ENCODE measurements at places on chromosomes 6 and 20. TPM values are rescaled to one million over a fixed set of nuclear protein-coding genes. Genes with fewer than 3 reads are reported as not detected.
A peak's percentile ranks its signal among the peaks of the same experiment; 100 is the strongest.

DNA sequence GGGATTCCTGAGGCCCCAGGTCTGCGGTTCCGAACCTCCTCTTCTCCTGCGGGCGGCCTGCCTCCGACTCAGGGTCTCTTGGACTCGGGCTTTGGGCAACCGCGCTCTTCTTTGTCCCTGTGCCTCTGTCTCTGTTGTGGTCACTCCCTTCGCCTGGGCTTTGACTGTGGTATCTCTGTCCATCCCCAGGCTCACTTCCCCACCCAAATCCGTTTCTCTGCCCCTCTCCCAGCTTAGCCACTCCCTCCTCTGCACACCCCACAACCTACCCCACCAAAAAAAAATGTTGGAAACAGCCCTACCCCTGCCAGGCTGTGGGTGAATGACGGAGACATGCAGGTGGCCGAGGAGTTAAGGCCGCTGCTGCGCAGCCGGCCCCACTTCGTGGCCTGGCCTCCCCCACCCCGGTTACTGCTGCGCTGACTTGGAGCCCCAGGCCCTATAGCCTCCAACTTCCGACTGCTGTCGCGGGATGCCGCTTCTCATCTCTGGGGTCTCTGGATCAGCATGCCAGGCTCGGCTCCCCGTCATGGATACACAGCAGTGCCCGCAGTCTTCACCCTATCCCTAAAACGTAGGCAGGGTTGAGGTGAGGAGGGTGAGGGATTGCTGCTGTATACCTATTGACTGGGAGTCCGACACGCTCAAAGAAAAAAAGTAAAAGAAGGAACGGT, 2.7 kb upstream of the MAFB start:
- no peak overlapping the region for H3K27ac ChIP-seq
- H3K4me1 ChIP-seq = peaks cover 23% of the 10 kb centered on the region
- H3K36me3 ChIP-seq = no peaks in the 10 kb centered on the region
- no peak overlapping the region for H3K4me3 ChIP-seq
- DNase-seq = no peak
- no peaks in the 10 kb centered on the region for H3K27me3 ChIP-seq

- H3K27ac ChIP-seq = no peak overlapping the region
- DNase-seq = no peak
- no peak overlapping the region for H3K4me3 ChIP-seq
- H3K27me3 ChIP-seq = no peaks in the 10 kb centered on the region
- no peaks in the 10 kb centered on the region for H3K4me1 ChIP-seq
These were observed 158.6 kb downstream of the GJA1 start for GRCh38 chr6:121594053-121594452.

DNA sequence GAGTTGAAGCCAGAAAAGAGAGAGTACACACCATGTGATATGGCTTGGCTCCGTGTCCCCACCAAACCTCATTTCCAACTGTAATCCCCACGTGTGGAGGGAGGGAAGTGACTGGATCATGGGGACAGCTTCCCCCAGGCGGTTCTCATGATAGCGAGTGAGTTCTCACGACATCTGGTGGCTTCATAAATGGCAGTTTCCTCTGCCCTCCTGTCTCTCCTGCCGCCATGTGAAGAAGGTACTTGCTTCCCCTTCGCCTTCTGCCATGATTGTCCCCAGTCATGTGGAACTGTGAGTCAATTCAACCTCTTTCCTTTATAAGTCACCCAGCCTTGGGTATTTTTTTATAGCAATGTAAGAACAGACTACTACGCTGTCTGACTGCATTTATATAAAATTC, 40.3 kb downstream of the TAF4 start:
- no peaks in the 10 kb centered on the region for H3K27me3 ChIP-seq
- H3K27ac ChIP-seq = peak overlapping the region; percentile 14
- H3K4me3 ChIP-seq = no peak overlapping the region
- no peak for DNase-seq
- H3K4me1 ChIP-seq = peaks cover 78% of the 10 kb centered on the region
- no peaks in the 10 kb centered on the region for H3K36me3 ChIP-seq

GRCh38 chr20:36262440-36262839, 26.2 kb downstream of the AAR2 start:
- no peak overlapping the region for H3K4me3 ChIP-seq
- H3K4me1 ChIP-seq = no peaks in the 10 kb centered on the region
- no peaks in the 10 kb centered on the region for H3K27me3 ChIP-seq
- no peak for DNase-seq
- no peak overlapping the region for H3K27ac ChIP-seq

GRCh38 chr20:1301031-1301529, 27.9 kb downstream of the SDCBP2 start:
- no peaks in the 10 kb centered on the region for H3K36me3 ChIP-seq
- H3K4me3 ChIP-seq = no peak overlapping the region
- H3K4me1 ChIP-seq = no peaks in the 10 kb centered on the region
- H3K27me3 ChIP-seq = no peaks in the 10 kb centered on the region
- no peak for DNase-seq
- H3K27ac ChIP-seq = no peak overlapping the region

ESR1 gene
- 16.1 TPM for total RNA-seq

WFDC12 gene
- not detected for total RNA-seq

GSTA3 gene
- not detected for total RNA-seq

Data from liver (tissue), 10 donors.